A549 (cell line): ENCODE measurements at places on chromosomes 12 and 14.

GRCh38 chr12:120216742-120217605 is 16.1 kb upstream of the RPLP0 start:
- DNase-seq = no peak

DNA sequence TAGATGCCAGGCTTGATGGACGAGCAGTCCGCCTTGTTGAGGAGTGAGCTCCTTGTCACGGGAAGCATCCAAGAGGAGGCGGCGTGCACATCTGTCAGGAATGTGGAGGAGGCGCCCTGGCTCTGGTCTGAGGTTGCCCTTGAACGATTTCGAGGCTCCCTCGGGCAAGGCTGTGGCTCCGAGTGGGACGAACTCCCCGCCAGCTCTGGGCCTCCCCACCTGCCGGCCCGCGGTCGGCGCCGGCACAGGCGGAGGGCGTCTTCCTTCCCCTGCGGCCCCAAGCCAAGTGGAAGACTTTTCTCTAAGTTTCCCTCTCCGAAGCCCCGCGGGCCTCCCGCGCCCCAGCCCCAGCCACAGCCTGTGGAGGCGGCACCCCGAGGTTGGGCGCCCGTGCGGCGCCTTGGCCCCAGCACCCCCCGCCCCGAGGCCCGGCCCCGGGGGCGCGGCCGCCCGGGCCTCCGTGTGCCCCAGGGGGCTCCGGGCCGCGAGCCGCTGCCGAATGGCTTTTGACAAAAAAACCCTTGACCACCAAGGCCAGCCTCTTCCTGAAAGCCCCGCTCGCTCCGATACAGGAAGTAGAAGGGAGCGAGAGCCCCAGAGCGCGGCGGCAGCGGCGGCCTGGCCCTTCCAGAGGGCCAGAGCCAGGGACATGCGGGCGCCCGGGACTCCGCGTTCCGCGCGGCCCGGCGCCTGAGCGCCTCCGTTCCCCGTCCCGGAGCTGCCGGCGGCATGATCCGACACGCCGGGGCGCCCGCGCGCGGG is at the start of gene RIN3:
Gene RIN3, plus strand, starts transcription at position 578 of the 762 bp plus-strand sequence. Its CDS starts 152 bp downstream, at position 730.
- DNase-seq = peak; percentile 46

DNA sequence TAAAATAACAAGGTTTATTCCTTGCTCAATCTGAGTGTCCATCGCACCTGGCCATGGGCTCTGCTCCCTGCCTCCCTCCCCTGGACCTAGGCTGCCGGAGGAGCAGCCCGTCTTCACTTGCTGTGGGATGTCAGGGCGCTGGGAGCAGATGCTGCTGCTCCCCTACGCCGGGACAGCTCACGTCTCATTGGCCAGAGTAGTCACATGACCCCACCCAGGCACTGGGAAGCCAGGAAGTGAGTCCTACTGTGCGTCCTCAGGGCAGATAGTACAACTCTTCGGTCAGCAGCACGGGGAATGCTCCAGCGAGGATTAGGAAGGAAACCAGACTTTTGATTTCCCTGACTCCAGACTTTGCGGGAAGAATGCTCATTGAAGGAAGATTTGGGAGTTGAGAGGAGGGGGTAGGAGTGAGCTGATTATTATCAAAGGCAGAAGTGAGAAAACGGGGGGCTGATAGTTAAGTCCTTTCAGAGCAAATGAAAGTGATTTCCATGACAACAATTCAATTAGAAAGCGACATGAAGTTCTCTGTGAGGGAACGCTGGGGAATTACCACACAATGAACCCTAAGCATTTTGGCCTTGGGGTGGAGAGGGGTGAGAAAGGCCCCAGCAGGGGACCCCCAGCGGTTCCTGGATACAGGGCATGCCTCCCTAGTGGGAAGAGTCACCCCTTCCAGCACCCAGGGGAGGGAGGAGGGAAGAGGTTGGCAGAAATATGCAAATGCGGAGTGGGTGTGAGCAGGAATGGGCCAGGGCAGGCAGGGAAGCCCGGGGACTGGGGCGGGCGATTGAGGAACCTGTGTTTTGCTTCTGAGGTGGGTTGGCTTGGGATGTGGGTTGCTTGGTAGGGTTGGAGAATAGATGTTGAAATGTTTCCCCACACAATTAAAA is 215.5 kb downstream of the AACS start:
- DNase-seq = peak; percentile 9

DNA sequence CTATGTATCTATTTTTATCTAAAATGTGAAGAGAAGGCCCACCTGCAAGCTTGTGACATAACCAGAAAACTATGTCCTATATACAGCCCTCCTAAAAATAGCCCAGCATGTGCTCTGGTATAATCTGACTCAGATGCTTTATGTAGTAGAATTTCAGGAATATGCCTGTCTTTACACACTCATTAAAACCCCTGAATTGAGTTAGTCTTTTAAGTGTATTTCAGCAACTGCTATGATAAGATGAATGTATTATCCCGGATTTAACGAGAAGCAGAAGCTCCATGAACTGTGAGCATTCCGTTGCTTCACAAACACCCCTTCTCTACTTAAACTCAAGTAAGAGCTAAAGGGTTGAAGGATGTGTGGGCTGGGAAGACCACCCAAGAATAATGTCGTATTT is 89.9 kb upstream of the PRICKLE1 start:
- DNase-seq = no peak

GRCh38 chr12:122886851-122887818 is 8.8 kb downstream of the VPS37B start:
- DNase-seq = peak; percentile 85

DNA sequence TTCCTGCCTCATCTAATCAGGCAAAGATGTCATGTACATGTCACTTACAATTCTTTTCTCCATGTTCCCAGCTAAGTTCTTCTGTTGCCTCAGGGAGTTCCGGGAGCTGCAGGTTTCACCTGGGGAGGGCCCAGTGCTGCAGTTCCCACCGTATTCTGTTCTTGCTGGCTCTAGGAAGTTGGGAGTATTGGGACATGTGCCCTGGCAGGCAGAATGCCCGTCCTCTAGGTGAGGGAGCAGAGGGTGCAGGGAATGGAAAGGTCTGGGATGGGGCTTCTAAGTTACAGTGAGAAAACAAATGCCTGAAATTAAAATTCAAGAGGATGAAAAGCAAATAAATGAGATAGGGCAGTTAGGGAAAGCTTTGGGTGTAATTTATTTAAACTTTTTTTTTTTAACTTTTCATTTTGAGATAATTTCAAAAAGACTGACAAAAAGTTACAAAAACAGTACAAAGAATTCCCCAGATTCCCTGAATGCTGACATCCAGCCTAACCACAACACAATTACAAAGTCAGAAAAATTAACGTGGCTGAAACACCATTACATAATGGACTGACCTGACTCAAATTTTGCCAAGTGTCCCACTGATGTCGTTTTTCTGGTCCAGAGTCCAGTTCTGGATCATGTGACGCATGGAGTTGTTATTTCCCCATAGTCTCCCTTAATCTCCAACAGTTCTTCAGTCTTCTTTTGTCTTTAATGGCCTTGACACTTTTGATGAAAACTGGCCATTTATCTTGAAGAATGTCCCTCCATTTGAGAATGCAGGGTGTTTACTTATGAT is 187.2 kb upstream of the MYL2 start:
- no peak for DNase-seq

GRCh38 chr14:83172363-83172762 is 1638.7 kb upstream of the SEL1L start:
- DNase-seq = no peak

- DNase-seq = no peak
These were observed 43.3 kb upstream of the NT5DC3 start for GRCh38 chr12:103884316-103884715.

GRCh38 chr14:71245659-71246361 is 338.6 kb downstream of the PCNX1 start:
- no peak for DNase-seq

GRCh38 chr12:96220902-96221301 is 26.7 kb downstream of the ELK3 start:
- DNase-seq = no peak

- no peak for DNase-seq
These were observed 111.9 kb upstream of the C14orf180 start for GRCh38 chr14:104467641-104468040.

- DNase-seq = peak; percentile 67
These were observed 27.6 kb upstream of the GALNT9 start for GRCh38 chr12:132356691-132357622.

DNA sequence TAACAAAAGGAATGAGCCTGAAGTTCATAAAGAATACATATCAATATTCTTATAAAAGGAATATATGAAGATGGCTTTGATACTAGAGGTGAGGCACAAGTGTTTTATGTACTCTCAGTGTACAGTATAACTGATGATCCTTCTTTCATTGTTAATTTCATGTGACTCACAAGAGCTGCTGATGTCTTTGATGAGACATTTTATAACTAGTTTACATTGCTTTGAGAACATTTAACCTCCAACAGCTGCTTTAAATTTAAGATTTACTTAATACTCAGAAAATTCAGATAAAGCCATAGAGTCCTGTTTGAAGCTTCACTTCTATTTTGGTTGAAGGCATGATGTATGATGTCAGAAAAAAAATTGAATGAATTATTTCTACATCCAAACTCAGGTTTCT is 59.8 kb downstream of the WASHC4 start:
- DNase-seq = no peak

GRCh38 chr14:81771651-81772275 is 238.1 kb upstream of the SEL1L start:
- no peak for DNase-seq

DNA sequence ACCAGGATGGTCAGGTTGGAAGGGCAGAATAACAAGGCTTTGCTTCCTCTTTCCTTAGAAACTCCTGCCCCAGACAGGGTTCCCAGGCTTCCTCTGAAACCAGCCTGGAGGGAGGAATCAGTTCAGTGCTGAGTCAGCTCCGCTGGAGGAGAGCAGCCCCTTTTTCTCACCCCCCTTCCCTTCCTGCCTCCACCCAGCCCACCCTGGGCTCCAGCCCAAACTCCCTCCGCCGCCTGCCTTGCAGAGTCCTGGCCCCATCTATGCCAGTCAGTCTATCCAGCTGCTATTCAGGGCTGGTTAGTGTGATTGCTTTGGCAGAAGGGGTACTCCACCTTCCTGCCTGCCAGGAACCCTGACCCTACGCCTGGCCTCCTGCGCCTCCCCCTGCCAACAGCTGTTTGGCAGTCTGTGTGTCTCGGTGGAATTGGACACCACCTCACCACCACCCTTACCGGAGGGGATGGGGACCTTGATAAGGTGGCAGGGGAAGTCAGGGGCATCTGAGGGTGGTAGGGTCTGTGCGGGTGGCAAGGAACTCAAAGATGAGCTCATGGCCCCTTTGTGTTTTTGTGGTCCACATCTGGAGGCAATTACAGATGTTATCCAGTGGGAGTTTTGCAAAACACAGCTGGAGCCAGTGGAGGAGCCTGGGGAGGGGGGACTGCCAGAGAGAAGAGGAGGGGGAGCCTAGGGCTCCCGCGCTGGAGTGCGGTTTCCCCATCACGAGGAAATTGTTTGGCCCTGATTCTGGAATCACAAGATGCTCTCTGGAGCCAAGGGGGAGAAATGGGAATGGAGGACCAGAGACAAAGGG is 12.2 kb downstream of the MMP14 start:
- no peak for DNase-seq

DNA sequence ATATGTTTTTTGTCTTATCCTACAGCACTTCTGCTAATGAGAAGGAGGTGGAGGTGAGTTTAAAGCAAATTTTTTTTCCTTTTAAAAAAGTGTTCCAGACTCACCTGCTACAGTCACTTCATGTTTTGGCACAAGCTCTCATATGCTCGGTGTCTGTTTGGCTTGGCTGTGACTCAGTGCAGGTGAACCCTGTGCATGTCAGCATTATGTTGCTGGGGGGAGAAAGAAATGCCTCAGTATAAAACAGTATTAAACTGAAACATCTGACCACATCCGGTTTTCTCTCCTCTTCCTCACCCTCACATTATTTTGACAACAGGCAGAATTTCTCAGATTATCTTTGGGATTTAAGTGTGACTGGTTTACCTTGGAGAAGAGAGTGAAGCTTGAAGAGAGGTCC is 105.2 kb downstream of the DNAI7 start:
- DNase-seq = no peak

- no peak for DNase-seq
These were observed 28.2 kb downstream of the GLRX5 start for GRCh38 chr14:95562892-95563685.

DNA sequence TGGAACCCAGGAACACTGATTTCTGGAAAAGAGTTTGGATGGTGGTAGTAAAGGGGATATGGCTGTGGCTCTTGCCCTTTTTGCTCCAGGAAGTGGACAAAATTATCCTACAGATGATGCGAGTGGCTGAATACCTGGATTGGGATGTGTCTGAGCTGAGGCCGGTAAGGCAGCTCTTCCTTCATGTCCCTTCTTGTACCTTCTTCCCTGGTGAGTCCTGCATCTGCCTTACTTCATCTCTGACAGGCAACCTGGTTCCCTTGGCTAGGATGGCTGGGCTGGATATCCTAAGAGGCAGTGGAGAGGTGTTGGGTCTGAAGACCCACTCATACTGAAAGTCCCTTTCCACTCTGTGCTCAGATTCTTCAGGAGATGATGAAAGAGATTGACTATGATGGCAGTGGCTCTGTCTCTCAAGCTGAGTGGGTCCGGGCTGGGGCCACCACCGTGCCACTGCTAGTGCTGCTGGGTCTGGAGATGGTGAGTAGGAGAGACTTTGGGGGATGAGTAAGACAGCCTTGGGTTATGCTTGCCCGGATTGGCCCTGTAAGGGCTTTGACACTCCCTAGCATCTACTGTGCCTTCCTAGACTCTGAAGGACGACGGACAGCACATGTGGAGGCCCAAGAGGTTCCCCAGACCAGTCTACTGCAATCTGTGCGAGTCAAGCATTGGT is 8.0 kb downstream of the DGKA start:
- no peak for DNase-seq

- peak; percentile 53 for DNase-seq
These were observed 22.8 kb upstream of the CEBPE start for GRCh38 chr14:23141706-23142444.

DNA sequence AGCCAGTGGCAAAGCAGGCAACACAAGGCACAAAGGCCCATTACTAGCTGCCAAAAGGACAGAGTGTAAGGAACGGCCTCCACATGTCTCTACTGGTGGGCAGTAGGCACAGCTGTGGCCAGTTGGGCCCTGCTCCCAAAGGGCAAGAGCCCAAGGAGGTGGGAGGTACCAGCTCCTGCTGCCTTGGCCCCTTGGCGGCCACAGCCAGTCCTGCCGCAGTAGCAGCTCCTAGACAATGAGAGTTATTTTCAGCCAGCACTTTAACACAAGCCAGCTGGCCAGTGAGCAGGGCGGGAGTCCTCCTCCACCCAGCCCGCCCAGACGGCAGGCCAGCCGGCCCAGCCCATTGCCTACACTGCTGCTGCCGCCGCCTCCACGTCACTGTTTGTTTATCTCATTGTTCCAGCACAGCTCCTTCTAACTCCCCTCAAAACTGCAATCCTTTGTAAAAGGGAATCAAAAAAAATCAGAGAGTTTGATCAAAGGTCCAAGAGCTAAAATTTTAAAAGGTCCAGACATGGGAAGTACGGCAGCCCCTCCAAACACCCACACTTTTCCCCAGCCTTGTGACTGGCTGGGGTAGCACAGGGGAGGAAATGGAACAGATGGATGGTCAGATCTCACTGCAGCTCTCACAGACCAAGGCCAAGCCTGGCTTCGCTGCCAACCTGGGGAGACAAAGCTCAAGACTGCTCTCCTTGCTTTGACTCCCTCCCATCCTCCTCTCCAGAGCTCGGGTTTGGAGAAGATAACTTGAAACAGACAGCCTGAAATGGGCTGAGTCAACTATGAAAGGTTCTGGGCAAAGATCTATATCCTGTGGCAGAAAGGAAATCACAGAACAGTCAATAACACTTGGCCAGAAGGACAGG is 33.5 kb downstream of the FMNL3 start:
- DNase-seq = no peak

- no peak for DNase-seq
These were observed 25.4 kb upstream of the ADAMTS20 start for GRCh38 chr12:43577381-43577780.

- DNase-seq = peak; percentile 78
These were observed 200.8 kb upstream of the KRR1 start for GRCh38 chr12:75712223-75712622.
